ENCODE measurements at places on chromosomes 3 and 15.

DNA sequence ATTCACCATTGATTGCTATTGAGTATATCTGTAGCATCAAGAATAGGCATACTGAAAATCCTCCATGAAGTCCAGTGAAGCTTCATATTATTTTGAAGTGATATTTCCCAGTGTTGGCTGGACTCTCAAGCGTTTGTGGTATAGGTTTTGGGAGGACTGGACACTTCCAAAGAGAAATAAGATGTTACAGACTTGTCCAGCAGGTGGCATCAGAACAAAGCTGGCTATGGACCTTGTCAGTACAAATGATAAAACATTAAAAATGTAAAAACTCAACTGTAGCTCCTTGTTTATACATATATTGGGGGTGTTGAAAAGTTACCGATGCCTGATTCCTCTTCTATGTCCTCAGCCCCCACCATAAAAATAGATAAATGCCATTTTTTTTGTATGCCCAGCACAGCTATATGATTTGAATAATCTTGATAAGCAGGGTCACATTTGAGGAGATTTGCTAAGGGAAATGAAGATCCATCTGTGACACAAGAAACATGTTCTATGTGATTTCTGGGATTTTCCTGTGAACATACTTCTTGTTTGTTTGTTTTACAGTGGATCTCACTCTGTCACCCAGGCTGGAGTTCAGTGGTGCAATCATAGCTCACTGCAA, 54.5 kb upstream of the GOLGA6B start:
- DNase-seq: peak; percentile 66

DNA sequence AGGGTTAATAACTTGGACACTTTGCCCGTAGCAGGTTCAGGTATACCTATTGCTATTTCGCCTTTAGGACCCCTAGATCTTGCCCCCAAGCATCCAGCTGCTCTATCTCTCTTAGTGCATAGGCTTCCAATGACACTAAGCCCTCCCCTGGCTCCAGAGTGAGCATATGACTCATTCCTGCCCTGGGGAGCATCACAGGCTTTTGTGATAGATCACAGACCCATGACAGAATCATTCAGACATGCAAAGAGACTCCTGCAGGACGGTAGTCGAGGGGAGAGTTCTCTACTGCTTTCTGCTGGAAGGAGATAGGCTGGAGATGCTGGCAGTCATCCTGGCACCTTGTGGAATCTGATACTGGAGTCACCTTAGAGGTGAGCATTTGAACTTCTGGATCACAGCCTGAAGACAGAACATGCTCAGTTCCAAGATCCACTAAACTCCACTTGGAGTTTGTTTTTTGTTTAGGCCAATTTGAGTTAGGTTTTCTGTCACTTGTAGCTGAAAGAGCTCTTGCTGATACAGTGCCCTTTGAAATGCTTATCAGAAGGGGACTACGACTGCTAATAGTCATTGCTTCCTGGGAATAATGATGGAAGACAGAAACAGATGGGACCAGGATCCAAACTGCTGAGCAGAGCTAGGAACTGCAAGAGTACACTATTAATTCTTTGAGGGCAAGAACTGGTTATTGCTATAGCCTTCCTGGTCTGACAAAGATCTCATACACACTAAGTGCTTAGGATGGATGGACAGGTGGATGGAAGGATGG, 11.0 kb downstream of the LYSMD2 start:
- peak; percentile 95 for DNase-seq

GRCh38 chr3:16587047-16587680, 18.1 kb downstream of the DAZL start:
- peak; percentile 60 for DNase-seq

- DNase-seq: no peak
Observed at GRCh38 chr3:132189601-132190000, 127.6 kb upstream of the ACP3 start.

GRCh38 chr15:84868037-84868880, 16.2 kb upstream of the SLC28A1 start:
- DNase-seq: no peak

DNA sequence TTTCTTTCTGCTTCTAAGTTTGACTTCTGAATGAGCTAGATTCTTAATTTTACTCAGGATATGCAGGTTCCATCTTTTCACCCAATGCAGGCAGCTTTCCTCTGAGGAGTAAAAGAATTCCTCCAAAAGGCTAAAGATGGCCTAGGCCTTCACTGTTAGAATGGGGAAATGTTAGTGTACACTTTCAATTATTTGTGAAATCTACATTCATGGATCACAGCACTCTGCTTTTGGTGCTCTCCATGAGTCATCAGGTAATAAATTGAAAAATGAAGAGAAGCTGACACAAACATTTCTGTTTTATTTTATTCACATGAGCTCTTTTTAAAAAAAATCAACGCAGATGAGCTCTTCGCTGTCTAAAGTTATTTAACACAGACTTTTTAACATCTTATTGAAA, 502.5 kb upstream of the GOLIM4 start:
- DNase-seq: no peak

DNA sequence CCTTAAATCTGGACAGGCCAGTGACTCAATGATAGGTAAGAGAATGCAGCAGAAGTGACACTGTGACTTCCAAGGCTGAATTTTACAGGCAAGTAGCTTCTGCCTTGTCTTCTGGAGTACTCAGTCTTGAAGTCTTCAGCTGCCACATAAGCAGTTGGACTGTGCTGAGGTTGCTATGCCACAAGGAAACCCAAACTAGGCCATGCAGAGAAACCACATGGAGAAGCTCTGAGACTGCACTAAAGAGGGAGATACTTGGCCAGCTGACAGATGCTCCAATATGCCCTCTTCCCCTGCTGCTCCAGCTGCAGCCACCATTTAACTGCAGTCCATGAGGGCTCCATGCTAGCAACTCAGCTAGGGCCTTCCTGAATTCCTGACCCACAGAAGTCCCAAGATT, 119.4 kb upstream of the GADL1 start:
- DNase-seq: peak; percentile 24

DNA sequence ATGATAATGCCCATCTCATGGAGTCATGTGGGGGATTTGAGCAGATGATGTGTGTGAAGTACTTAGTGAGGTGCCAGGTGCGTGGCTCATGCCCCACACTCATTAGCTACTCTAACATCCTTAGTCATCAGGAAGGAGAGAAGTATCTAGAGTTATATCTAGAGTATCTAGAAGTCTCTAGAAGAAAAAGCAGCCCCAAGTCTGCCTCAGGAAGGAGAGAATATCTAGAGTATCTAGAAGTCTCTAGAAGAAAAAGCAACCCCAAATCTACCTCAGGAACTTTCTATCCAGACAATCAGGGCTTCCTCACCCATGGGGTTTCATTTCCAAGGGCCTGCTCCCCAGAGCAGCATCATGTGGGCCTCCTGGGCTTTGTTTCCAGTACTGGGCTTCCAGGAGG, 24.7 kb upstream of the DOCK3 start:
- DNase-seq: no peak

DNA sequence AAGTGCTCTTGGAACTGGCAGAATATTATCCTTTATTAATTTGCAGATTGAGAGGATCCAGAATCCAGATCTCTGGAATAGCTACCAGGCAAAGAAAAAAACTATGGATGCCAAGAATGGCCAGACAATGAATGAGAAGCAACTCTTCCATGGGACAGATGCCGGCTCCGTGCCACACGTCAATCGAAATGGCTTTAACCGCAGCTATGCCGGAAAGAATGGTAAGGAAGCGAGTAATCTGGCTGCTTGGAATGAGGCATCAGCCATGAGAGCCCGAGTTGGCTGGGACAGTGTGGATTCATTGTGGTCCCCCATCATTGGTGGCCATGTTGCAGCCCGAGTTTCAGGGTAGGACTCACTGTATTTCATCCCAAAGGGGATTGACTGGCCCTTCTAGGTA, 47.1 kb downstream of the PARP14 start:
- DNase-seq: no peak

DNA sequence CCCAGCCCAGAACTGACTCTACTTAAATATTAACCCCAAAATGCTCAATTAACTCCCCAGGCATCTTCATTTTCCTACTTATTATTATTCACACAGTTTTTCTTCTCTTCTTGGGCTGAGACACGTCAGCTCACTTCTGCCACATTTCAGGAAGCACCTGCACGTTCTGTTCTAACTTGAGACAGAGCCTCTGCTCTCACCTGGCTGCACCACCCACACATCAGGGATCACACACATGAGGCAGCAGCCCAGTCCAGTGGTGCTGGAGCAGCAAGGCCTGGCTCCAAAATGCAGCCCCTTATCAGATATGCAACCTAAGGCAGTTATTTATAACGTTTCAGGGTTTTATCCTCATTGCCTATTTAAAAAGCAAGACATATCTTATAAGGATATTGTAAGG, 127.5 kb downstream of the OSBPL10 start:
- no peak for DNase-seq

GRCh38 chr15:54519577-54519976, 541.3 kb downstream of the UNC13C start:
- DNase-seq: no peak

GRCh38 chr3:123869165-123869564, 15.0 kb downstream of the MYLK start:
- DNase-seq: peak; percentile 27

GRCh38 chr3:24407980-24408680, 86.5 kb downstream of the THRB start:
- DNase-seq: no peak

DNA sequence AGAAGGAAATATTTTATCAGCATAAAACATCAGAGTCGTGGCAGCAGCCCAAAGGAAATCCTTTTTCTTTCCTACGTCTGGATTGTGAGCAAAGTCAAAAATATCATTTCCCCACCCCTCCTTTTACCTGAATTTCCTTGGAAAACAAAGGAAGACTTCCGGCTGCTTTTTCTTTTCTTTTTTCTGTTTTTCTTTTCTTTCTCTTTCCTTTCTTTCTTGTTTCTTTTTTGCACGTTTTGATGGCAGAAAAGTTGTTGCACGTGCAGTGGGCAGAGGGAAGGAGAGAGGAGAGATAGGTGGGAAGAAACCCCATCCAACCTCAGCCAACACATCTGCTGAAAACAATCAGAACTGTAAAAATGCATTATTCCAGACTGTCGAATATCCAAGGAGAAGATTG, 544 bp upstream of the MYO1E start:
- DNase-seq: no peak

GRCh38 chr3:143298886-143299535, 179.4 kb downstream of the CHST2 start:
- no peak for DNase-seq

- DNase-seq: no peak
Observed at GRCh38 chr3:56192001-56192400, 276.3 kb downstream of the ERC2 start.

GRCh38 chr3:111362381-111363009, 179.5 kb upstream of the CD96 start:
- DNase-seq: peak; percentile 45

DNA sequence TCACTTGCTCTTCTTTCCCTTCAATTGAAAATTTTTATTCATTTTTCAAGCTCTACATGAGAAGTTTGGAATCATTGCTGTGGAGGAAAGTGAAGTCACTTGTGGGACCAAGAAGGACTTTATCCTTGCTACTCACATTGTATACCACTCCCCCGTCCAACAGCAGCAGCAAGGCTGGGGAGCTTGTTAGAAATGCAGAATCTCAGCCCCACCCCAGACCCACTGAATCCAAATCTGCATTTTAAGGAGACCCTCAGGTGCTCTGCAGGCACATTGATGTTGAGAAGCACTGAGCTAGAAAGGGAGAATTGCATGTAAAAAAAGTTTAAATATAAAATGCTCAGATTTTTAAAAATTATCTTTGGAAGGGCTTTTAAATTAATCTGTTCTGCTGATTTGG, 202.3 kb upstream of the MRPL3 start:
- DNase-seq: no peak

DNA sequence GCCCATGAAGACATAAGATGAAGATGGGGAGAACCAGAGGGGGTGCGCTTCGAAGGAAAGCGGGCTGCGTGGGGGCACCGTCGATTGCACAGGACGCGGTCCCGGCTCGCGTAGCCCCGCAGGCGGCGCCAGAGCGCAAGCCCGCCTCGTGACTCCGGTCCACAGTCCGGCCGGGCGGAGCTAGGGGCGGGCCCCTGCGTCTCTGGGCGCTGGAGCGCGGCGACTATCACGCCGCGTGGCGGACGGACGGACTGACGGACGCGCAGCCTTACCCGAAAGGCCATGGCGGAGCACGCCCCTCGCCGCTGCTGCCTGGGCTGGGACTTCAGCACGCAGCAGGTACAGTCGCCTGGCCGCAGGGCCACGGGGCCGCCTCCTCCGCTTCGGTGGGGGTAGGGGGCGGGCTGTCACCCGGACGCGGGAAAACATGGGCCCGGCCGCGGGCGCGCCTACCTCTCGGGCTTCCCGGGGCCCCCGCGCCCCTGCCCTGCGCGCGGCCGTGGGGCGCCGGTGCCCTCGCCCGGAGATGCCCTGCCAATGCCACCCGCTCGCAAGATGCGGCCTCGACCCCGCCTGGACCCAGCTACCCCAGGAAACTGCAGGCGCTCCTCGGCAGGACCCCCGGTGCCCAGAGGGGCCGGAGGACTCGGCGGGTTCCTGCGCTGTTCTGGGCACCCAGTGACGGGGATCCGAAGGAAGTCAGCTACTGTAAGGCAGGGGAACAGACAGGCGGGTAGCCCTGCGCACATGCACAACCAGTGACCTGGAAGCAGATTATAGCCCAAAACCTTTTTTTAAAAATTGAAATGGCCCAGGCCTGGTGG, at the start of gene XYLB:
Gene XYLB (plus strand): TSS at position 199 of the 824 bp plus-strand sequence. CDS start 84 bp downstream, at position 283.
- peak; percentile 85 for DNase-seq
